Effector memory CD4-positive, alpha-beta T cell (primary cell): ENCODE measurements at places on chromosomes 3 and 15.

GRCh38 chr3:123111640-123112039 lies 44.8 kb downstream of the PDIA5 start:
- no peaks in the 10 kb centered on the region for H3K36me3 ChIP-seq
- no peaks in the 10 kb centered on the region for H3K4me1 ChIP-seq

- peak overlapping the region; percentile 78 for H3K27ac ChIP-seq
- no peaks in the 10 kb centered on the region for H3K27me3 ChIP-seq
Observed at GRCh38 chr15:73927003-73927475, 777 bp downstream of the LOXL1 start.

- no peaks in the 10 kb centered on the region for H3K27me3 ChIP-seq
- H3K36me3 ChIP-seq: peaks cover 31% of the 10 kb centered on the region
- no peak for DNase-seq
- H3K27ac ChIP-seq: no peak overlapping the region
Observed at GRCh38 chr3:177037241-177037640, 160.0 kb downstream of the TBL1XR1 start.

DNA sequence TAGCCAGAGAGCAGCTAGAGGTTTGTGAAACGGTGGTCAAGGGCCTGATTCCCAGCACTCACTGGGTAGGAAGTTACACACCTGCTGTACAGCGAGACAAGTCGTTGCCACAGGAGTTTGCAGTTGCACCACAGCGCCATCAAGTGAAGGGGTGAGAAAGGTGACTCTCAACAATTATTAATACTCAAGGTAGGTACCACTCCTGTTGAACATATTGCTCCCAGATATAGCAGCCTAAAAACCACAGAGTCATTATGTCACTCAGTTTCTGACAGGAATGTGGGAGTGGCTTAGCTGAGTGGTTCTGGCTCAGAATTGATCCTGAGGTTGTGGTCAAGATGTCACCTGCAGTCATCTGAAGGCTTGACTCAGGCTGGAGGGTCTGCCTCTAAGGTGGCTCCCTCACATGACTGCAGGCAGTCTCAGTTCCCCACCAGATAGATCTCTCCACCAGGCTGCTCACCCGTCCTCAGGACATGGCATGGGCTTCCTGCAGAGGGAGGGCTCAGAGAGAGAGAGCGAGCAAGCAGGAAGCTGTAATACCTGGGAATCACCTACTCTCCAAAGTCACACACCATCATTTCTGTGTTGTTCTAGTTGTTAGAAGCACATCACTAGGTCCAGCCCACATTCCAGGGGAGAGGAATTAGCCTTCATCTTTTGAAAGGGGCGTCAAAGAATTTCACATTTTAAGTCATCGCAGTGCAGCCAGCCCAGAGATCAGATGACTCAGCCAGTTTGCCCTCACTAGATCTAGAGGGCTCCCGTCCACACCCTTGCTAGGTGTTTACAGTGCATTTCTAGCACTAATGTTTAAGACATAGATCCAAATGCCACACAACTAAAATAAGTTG lies 17.0 kb upstream of the ANO10 start:
- no peaks in the 10 kb centered on the region for H3K4me1 ChIP-seq
- no peaks in the 10 kb centered on the region for H3K27me3 ChIP-seq
- no peak overlapping the region for H3K27ac ChIP-seq
- DNase-seq: no peak
- H3K4me3 ChIP-seq: no peak overlapping the region
